ENCODE measurements at places on chromosomes 2 and 18.

DNA sequence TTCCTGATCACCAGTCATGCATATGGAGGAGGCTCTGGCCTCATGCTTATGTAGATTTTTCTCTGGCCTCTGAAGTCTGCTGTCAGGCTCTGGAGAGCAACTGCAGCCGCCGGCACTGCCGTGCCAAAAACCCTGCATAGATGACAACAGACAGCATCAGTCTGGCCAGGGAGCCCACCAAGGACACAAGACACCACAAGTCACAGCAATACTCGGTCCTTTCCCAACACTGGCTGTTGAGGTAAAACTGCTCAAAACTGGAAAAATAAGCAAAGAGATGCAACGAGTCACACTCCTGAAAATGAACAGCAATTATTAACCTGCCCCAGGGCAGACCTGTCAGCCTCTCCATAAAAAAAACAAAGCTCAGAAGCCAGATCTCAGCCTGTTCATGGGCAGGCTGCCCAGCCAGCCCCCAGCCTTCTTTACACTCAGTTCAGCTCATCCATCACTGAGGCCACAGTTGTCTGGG is 186.0 kb upstream of the RAB6C start:
- DNase-seq = no peak

- no peak for DNase-seq
These were observed 13.3 kb upstream of the MPV17 start for GRCh38 chr2:27336173-27336572.

DNA sequence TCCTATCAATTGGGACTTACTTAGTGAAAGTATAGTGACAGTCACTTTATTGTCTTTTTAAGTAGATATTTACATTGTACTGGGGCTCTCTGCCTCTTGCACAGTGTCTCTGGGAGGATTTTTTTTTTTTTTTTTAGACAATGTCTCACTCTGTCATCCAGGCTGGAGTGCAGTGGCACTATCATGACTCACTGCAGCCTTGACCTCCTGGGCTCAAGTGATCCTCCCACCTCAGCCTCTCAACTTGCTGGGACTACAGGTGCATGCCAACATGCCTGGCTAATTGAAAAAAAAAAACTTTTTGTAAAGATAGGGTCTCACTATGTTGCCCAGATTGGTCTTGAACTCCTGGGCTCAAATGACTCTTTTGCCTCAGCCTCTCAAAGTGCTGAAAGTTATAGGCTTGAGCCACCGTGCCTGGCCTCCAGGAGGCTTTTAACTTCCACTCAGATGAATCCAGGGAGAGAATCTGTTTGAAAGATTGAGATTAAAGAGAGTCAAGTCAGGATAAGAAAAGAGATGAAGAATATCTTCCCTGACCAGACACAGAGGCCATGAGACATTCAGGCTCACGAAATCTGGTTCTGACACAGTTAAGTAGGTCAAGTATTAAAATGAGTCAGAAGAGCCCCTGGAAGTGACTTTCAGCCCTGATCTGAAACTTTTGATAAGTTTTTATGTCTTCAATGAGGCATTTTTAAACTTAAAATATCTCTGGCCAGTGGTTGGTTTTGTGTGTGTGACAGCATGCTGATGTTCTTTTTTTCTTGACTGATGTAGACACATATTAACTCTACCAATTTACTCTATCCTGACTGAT is 18.3 kb downstream of the ARHGEF33 start:
- DNase-seq = no peak

DNA sequence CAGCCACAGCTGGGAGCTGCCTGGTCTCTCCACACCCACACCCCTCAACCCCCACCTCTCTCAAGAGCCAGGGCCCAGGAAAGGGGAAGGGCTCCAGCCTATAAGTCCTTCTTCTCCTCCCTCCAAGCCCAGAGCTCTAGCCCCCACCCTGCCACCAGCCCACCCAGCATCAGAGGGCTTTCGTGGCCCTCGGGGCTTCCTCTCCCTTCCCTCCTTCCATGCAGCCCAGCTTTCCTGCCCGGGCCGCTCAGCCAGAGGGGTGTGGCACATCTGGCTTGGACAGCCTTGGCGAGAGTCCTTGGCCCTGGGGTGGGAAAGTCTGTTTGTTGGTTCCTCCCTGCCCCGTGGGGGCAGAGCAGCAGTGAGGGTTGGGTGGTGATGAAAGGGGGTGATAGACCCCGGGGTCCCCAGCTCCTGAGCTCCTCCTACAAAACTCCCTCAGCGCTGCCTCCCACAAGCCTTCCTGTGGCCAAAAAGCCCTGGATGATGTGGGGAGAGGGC is 7.0 kb downstream of the TNS1 start:
- DNase-seq = no peak

- DNase-seq = no peak
These were observed 61.2 kb downstream of the EVA1A start for GRCh38 chr2:75499534-75499933.

GRCh38 chr2:98487806-98488189 is 43.1 kb downstream of the INPP4A start:
- no peak for DNase-seq
